ENCODE measurements at places on chromosomes 2 and 18.
A peak's percentile ranks its signal among the peaks of the same experiment; 100 is the strongest.

- DNase-seq = no peak
Measured at GRCh38 chr2:168541858-168542257, 85.8 kb downstream of the CERS6 start.

DNA sequence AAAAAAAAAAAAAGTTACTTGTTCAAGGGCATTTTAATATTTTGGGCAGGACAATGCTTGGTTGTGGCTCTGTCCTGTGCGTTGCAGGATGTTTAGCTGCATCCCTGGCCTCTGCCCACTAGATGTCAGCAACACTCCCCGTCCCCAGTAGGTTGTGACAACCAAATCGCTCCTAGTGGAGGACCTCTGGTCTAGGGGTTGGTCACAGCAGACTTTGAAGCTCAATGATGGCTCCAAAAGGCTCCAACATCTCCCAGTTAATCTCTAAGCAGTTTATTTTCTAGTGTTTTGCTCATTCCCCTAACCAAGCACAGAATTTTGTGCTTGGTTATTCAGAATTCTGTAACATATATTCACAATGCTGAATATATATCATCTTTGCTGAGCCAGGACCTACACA is 67.0 kb downstream of the CHRNA1 start:
- peak; percentile 70 for DNase-seq

- DNase-seq = no peak
Measured at GRCh38 chr2:11949732-11950523, 203.5 kb downstream of the LPIN1 start.

DNA sequence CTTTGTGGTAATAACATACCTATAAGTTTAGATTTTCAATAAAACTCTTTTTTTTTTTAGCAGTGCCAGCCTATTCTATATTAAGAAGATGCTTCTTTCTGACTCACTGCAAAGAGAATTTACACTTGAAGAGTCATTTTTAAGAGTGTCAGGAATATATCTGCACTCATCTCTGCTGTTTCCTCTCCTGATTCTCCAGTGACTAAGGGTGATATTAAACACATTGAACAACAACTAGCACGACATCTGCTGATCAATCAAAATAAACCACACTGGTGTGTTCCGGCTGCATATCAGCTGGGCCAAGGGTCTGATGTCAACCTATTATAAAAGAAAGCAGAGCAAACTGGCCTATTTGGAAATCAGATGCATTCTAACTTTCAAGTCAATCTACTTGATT is 15.0 kb downstream of the RAB27B start:
- no peak for DNase-seq

DNA sequence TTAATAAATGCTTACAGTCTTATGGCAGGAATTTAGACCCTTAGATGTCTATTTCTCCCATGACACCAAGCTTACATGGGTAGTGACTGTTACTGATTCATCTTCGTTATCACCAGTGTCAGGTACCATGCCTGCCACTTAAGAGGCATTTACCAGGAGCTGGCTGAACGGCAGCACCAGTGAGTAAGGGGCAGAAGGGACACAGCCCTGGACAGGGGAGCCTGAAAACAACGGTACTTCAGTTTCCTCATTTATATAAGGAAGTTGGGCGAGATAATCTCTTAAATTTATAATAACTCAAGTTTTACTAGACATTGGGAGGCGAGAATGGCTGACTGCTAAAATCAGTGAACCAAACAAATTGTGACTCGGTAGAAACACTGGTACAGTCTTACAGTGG is 1.2 kb downstream of the COA5 start:
- no peak for DNase-seq

GRCh38 chr2:232731470-232731869 is 34.3 kb downstream of the GIGYF2 start:
- no peak for DNase-seq

DNA sequence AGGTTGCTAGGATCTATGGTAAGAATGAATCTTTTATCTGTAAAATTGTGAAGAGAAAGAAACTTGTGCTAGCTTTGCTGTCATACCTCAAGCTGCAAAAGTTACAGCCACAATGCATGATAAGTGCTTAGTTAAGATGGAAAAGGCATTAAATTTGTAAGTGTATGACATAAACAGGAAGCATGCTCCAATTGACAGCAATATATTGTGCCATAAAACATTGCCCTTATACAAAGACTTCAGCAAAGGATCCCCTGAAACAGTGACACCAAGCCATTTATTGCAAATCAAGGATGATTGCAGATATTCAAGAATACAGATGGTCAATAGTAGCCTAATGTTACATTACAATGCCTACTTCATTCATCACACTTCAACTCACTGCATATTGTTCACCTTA is 283.1 kb downstream of the CPS1 start:
- no peak for DNase-seq

- DNase-seq = peak; percentile 15
Measured at GRCh38 chr2:74297391-74297790, 45.8 kb downstream of the SLC4A5 start.

GRCh38 chr2:7800031-7800430 is 881.8 kb upstream of the ID2 start:
- DNase-seq = no peak

DNA sequence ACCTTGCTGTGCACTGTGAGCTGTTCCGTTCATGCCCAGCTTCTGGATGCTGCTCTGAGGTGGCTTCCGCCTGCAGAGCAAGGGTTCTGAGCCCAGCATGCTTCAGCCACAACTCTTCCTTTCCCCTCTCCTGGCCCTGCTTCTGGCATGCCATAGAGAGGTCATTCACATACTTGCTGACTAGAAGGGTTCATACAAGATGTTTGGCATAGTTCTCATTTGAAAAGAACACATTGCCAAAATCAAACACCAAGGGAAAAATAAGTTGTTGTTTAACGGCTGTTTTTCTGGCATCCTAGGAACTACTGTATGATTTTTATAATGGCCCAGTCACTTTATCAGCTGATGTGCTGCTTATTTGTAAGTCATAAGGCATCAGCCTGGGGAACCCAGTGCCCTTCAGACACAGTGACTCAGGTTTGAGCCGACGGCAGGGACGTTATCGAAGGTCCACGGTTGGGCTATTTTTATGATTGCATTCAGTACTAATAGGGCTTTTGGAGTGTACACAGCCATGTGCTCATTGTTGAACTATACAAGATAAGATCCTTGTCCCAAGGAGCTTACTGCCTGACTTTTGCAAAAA is 53.9 kb upstream of the CTAGE1 start:
- no peak for DNase-seq

GRCh38 chr2:151803811-151804210 is 24.4 kb downstream of the ARL5A start:
- DNase-seq = no peak

DNA sequence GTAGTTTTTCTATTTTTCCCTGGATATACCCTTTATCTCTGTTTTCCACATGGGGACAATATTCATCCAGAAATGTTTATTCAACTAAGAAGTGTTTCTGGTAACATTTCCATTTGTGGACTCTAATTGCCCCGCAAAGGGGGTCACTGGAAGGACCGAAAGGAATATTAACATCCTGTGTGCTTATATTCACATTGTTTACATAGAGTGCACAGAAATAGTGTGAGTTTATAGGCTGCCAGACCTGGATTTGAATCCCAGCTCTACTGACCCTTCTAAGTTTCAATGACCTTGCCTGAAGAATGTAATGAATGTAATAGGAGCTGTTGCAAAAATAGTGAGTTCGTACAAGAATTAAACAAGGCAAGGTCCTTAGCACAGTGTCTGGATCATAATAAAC is 152.9 kb upstream of the NCKAP5 start:
- DNase-seq = no peak

DNA sequence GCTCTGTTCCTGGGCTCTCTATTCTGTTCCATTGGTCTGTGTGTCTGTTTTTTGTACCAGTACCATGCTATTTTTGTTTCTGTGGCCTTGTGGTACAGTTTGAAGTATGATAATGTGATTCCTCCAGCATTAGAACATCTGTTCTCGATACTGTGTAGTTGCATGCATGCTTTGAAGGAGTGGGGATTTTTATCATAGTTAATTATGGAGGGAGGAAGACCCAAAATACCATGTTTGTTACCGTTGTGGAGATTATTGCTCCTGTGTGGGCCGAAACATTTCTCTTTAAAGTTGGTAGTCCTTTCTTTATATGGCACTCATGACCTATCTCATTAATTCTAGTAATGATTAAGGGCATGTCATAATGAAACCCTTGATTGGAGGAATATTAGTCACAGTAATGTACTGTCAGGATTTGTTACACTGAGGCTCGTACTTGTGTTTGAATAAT is 87.6 kb downstream of the TTC27 start:
- no peak for DNase-seq

DNA sequence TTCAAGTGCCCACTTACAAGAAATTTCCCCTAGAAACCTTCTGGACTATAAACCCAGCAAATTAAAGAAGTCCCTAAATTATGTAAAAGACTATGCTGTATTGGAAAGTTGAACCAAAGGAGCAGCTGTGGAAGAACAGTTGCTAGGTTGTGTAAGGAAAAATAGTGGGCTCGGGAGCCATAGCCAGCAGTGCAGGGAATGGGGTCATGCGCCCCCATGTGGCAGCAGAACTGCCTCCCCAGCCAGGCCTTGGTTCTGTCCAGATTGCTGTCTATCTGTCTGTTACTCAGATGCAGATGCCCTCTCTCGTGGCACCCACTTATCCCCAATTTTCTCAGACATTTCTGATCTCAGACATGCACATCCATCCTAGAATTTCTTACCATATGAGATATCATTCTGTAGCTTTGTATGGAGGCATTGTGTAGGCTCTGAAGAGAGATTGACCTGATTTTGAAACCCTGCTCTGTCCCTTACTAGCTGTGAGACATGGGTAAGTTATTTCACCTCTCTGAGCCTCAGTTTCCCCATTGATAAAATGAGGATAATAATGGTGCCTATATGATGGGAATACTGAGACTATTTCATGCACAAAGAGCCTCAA is 258.3 kb downstream of the SS18 start:
- peak; percentile 23 for DNase-seq

DNA sequence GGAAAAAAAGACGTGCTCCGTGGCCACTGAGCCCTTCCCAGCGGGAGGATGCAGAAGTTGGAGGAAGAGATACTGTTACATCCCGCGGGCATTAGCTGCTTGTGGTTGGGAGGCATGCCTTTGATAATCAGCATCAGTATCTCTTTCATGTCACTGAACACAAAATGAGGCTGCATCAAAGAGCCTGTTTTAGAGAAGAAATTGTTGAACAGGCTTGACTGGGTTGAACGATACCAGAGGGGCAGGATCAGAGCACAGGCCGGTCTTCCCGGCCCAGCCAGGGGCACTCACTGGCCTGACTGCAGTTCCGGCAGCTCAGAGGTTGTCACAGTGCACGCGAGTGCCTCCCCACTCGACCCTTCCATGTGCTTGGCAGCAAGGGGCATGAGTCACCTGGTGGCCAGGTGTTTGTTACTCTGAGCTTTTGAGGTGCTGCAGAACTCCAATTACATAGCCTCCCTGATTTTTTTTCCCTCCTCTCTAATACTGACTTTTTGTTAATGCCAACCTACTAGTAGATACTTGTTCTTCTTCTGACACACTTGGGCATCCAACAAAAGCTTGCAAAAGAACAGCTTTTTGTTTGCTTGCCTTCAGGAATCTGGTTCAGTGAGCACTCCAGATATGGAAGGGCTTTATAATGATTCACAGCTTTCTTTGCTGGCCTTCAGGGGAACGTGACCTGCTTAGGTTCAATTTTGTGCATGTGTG is 121.6 kb downstream of the VAPA start:
- no peak for DNase-seq

GRCh38 chr2:75431276-75431675 is 129.5 kb downstream of the EVA1A start:
- no peak for DNase-seq

DNA sequence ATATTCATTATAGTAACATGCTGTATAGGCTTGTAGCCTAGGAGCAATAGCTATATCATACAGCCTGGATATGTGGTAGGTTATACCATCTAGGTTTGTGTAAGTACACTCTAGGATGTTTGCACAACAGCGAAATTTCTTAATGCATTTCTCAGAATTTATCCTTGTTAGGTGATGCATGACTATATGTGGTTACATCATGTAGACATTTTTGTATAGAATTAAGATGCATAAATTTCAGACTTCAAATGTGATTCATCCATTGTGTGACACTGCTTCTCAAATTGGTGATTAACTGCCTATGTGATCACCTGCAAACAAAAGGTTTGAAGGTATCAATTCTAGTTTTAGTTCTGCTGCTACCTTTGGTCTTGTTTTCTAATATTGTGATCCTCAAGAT is 1787.0 kb upstream of the PIK3C3 start:
- DNase-seq = no peak

DNA sequence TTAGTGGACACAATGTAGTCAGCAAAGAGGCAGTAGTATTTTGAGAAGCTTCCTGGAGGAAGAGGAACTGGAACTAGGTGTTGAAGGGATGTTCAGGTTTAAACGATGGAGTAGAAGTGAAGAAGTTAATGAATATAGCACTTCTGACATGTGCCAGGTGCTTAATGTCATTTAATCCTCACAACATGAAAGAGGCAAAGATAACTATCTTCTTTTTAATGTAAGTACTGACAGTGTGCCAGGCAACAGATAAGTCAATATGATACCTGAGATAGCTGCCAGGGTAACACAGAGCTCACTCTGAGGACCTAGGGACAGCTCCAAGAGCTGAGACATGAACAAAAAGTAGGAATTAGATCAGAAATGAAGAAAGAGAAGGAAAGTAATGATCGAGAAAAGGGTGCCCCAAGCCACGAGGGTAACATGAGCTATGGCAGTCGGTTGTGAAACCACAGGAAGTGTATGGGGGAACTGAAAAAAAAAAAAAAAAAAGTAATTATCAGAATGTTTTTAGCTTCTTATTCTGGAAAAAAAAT is 140.7 kb downstream of the RNF144A start:
- no peak for DNase-seq

- peak; percentile 42 for DNase-seq
Measured at GRCh38 chr2:226772389-226773179, 27.0 kb downstream of the IRS1 start.

DNA sequence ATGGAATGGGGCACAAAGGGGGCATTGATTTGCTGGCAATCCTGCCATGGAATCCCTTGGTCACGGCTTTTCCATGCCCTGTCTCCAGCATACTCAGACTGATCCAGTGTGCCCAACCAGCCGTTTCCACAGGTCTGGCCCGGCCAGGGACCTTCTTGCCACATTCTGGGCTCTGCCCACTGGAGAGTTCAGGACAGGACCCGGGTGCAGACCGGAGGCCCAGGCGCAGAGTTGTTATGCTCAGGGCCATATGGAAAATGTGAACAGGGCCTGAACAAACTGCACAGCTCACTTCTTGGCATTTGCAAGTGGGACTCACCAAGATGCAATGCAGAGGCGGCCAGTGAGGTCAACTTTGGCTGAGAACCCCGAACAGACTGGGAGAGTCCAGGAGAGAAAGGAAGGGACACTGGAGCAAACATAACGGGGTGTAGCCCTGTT is 15.6 kb upstream of the ASAP2 start:
- no peak for DNase-seq

- no peak for DNase-seq
Measured at GRCh38 chr2:146624430-146625160, 1220.2 kb upstream of the ACVR2A start.

- DNase-seq = no peak
Measured at GRCh38 chr2:163556511-163556910, 179.3 kb downstream of the FIGN start.

GRCh38 chr2:10030311-10030736 is 13.0 kb upstream of the KLF11 start:
- DNase-seq = no peak

Measured in GM19239 (cell line).